AG09319 (cell line): ENCODE measurements at places on chromosomes 3 and 15.

- DNase-seq = no peak
These were observed 490.7 kb downstream of the RBMS3 start for GRCh38 chr3:29771602-29772001.

DNA sequence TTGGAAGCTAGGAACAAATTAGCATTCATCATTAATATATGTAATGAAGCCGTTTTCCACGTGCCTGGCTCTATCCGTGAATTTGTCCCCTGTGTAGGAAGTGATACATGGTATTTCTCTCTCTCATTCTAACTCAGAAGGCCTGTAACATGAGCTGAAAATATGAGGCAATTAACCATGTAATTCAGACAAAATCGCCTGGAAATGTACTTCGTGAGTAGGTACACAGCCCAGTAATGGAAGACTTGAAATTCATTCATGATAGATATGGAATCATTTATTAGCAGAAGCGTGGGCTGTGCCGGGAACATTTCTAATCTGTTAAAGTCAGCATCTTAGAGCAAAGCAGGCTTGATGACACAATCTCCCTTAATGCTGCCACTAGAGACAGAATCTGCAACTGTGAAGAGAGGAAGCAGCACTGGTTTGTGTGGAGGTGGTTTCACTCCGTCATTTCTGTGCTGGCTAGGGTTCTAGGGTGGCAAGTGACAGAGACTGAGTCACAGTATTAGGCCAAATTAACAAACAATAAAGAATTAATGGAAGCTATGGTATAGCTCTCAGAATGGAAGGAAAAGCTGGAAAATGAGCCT is 225.0 kb upstream of the PROK2 start:
- no peak for DNase-seq

GRCh38 chr3:123481071-123481470 is 32.2 kb upstream of the ADCY5 start:
- no peak for DNase-seq

GRCh38 chr3:152305075-152305474 is 36.3 kb downstream of the MBNL1 start:
- DNase-seq = no peak

DNA sequence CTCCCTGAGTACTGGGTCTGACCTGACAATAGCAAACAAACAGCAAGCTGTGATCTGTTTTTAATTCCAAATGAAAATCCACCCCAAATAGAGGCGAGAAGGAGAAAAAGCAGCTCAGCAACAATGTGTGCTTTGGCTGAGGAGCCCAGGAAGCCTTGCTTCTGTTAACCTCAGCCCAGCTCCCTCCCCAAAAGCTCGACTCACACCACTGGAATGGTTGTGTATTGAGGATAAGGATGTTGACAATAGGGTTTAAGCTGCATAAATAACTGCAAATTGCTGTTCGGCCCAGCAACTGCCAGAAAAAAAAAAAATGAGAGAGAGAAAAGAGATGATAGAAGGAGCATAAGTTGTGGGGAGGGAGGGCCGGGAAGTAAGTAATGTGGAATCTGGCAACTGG is 104.0 kb upstream of the TBC1D5 start:
- DNase-seq = no peak

- DNase-seq = no peak
These were observed 303.1 kb upstream of the CTDSPL start for GRCh38 chr3:37558580-37558979.

DNA sequence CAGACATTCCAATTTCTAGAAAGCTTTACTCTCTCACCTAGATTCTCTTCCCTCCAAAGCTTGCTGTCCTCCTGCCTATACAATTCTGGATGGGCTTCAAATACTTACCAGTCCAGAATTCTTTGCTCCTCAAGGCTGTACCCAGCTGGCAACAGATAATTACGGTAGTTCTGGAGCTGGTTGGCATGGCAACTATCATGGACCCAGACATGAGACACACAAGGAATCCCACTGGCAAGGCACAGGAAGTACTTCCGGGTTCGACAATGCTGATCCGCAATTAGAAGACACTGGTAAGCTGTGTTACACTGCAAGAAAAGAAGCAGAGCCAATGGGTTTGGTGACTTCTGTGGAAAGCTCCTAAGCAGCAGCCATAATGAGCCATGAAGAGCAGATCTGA is 37.9 kb downstream of the TUBGCP4 start:
- DNase-seq = no peak

- no peak for DNase-seq
These were observed 315.7 kb upstream of the SLCO3A1 start for GRCh38 chr15:91537856-91538255.

DNA sequence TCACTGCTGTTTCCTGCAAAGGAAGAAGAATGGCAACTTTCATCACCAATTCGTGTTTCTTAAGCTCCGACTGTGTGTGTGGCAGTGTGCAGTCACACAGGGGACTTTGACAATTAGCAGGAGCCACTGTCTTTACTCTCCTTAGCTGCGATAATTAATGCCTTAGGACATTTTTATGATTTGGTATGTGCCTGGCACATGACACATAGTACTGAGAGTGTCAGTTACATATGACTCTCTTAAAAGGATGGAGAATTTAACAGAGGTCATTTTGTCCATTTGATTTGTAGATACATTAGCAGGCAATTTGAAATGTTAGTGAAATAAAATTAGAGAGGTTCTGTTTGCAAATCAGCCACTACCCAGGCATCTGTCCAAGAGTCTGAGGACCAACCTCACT is 128.9 kb upstream of the VEPH1 start:
- no peak for DNase-seq

GRCh38 chr3:39590806-39591205 is 123.3 kb downstream of the MOBP start:
- no peak for DNase-seq

- DNase-seq = no peak
These were observed 75.9 kb downstream of the VGLL4 start for GRCh38 chr3:11567516-11568467.

- no peak for DNase-seq
These were observed 84.3 kb upstream of the TNFSF10 start for GRCh38 chr3:172607305-172608121.

- DNase-seq = no peak
These were observed 78.6 kb downstream of the MAGI1 start for GRCh38 chr3:65960087-65960486.

DNA sequence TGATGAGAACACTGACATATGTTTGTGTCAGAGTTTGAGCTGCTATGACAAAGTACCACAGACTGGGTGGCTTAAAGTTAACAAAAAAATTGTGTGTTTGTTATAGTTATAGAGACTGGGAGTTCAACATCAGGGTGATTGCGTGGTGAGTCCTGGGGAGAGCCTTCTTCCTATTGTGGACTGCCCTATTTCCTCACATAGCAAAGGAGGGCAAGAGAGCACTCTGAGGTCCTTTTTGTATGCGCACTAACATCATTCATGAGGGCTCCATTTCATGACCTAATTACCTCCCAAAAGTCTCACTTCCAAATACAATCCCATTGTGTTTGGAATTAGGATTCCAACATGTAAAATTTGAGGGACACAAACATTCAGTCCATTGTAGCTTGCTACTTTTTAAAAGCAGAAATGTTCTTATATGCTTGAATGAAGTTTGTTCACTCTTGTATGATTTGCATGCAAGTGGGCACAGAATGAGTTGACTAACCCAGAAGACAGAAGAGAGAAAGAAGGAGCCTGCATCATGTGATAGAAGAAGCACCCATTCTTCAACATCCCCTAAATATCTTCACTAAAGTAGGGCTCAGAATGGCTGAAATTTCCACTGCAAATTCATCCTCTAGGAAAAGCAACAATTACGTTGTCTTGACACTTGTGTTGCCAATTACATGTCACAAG is 18.9 kb upstream of the ALCAM start:
- DNase-seq = no peak

GRCh38 chr15:49902685-49903501 is 216.1 kb downstream of the ATP8B4 start:
- DNase-seq = no peak

GRCh38 chr3:197406266-197406665 is 107.9 kb upstream of the DLG1 start:
- no peak for DNase-seq

DNA sequence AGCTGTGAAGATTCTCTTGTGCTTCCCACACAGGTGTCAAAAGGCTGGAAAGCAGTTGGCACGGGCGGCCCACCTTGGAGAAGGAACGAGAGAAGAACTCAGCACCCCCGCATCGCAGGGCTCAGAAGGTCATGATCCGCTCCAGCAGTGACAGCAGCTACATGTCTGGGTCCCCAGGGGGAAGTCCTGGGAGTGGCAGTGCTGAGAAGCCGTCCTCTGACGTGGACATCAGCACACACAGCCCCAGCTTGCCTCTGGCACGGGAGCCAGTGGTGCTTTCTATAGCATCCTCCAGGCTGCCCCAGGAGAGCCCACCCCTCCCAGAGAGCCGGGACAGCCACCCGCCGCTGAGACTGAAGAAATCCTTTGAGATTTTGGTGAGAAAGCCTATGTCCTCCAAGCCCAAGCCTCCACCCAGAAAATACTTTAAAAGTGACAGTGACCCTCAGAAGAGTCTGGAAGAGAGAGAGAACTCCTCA is 31.4 kb downstream of the STARD5 start:
- no peak for DNase-seq

DNA sequence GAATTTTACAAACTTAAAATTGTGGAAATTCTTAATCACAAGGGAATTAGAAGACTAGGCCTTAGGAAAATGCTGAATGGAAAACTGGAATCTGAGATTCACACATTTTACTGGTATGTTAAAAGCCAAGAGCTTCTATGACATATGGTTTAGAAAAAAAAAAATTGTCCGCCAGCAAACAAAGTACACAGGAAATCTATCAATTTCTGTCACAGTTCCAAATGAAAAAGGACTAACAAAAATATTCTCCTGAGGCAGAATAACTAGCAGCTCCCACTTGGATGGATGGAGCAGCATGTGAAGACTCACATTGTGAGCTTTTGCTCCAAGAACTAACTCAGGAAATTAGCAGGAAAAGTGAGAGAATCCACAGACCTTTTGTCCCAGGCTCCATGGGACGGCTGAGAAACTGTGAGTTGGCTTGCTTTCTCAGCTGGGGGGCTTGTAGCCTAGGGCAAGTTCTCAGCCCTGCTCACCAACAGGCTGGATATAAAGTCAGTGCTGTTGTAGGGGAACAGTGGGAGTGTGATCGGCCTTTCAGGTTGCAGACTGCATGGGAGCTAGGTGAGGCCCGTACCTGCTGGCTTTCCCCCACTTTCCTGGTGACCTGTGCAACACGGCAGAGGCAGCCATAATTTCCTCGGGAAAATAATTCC is 731.1 kb upstream of the SGO1 start:
- DNase-seq = no peak

- DNase-seq = no peak
These were observed 215.7 kb downstream of the ULK4 start for GRCh38 chr3:41746215-41746614.

DNA sequence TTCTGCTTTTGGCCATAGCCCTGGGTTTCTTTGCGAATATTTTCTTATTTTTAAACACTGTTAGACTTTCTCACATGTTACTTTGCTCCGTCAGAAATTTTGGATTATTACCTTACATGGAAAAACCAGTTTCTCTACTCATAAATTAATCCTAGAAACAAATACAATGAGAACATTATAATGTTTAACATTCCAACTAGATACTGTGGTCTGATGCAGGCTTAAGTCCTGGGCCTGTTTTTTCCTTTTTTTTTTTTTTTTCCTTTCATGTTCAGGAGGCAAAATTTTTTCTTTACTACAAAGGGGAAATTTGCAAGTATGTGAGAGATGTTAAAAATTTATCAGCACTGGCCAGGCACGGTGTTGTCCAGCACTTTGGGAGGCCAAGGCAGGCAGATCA is 28.9 kb downstream of the POPDC2 start:
- no peak for DNase-seq

- DNase-seq = no peak
These were observed 25.6 kb upstream of the RHO start for GRCh38 chr3:129502641-129503408.

DNA sequence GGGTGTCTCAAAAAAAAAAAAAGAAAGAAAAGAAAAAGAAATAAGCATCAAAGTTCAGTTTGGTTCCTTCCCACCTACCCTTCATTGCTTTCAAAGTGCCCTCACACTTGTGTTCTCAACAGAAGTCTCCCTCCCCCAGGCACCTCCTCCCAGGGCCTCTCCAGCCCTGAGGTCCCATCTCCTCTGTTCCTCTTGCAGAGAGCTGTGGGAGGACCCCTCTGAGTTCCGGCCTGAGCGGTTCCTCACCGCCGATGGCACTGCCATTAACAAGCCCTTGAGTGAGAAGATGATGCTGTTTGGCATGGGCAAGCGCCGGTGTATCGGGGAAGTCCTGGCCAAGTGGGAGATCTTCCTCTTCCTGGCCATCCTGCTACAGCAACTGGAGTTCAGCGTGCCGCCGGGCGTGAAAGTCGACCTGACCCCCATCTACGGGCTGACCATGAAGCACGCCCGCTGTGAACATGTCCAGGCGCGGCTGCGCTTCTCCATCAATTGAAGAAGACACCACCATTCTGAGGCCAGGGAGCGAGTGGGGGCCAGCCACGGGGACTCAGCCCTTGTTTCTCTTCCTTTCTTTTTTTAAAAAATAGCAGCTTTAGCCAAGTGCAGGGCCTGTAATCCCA is 6.1 kb downstream of the CYP1A2 start:
- DNase-seq = no peak

DNA sequence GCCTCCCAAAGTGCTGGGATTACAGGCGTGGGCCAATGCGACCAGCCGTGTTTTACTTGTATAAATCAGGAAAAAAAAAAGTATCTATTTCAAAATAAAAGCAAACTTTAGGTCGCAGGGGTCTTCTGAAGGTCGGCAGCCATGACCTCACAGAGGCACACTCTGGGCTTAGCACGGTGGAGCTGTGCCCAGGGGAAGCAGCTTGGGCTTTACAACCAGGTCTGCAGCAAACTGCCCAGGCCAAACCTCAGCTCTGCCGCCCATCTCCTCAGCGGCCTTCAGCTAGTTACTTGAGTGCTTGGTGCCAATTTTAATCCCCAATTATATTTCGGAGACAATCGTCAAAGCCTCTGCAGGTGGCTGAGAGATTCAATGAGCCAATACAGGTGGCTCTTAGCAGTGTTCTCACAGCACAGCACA is 30.1 kb downstream of the ZDHHC19 start:
- no peak for DNase-seq

- no peak for DNase-seq
These were observed 264.4 kb upstream of the KCNMB2 start for GRCh38 chr3:178271740-178272387.

- DNase-seq = no peak
These were observed 14.8 kb downstream of the PPCDC start for GRCh38 chr15:75038231-75038630.

- DNase-seq = no peak
These were observed 7.4 kb downstream of the EDEM1 start for GRCh38 chr3:5194801-5195509.

- no peak for DNase-seq
These were observed 13.9 kb downstream of the CHST13 start for GRCh38 chr3:126537730-126538281.

GRCh38 chr3:105585-105984 is 91.0 kb upstream of the CHL1 start:
- no peak for DNase-seq
